Globus pallidus (tissue), 1 donor: ENCODE measurements at places on chromosomes 4 and X.

- no peak for DNase-seq
These were observed 430.7 kb downstream of the IDS start for GRCh38 chrX:149074398-149074797.

DNA sequence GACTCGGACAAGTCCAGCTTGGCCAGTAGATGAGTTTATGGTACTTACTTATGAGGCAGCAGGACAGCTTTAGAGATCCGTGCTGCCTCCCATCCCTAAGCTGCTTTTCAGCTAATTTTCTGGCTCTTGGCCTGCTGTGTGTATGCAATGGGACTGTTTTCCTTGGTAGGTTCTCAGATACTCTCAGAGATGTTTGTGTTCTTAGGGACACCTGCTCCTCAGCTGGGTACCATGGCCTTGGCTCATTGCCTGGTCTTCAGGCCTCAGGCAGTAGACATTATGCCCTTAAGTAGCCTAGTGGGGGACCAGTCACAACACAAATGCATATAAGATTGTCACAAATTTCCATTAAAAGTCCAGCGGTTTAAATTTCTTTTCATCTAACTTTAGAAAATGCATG is 688.0 kb downstream of the PCDH7 start:
- DNase-seq: no peak

- no peak for DNase-seq
These were observed 247.9 kb upstream of the GALNTL6 start for GRCh38 chr4:171565130-171565788.

GRCh38 chrX:31545726-31546125 is 473.9 kb upstream of the FTHL17 start:
- DNase-seq: no peak

- DNase-seq: no peak
These were observed 239.9 kb downstream of the MGST2 start for GRCh38 chr4:139905489-139905888.

- no peak for DNase-seq
These were observed 166.7 kb downstream of the FHIP1A start for GRCh38 chr4:151575646-151576045.

GRCh38 chrX:107552930-107553329 is 75.4 kb upstream of the PRPS1 start:
- no peak for DNase-seq

DNA sequence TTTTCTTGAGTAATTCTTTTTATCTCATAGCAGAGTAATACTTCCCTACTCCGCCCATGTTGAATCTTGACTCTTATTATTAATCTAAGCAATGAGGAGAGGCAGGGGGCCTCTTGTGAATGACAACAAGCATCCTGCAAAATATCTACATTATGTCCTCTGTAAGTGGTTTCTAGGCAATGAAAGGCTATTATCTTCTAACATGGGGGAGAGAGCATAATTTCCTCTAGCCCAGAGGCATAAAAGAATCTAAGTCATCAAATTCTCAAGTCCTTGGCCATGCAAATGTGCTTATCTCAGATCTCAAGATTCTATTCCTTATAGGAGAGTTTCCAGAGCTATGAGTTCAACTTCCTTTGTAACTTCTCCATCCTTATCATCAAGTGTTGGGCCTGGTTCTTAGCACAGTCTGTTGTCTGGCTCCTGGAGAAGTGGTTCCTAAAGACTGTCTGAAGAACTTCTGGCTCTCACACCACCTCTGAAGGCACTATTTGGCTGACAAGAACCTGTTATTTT is 423.1 kb upstream of the INTU start:
- no peak for DNase-seq

DNA sequence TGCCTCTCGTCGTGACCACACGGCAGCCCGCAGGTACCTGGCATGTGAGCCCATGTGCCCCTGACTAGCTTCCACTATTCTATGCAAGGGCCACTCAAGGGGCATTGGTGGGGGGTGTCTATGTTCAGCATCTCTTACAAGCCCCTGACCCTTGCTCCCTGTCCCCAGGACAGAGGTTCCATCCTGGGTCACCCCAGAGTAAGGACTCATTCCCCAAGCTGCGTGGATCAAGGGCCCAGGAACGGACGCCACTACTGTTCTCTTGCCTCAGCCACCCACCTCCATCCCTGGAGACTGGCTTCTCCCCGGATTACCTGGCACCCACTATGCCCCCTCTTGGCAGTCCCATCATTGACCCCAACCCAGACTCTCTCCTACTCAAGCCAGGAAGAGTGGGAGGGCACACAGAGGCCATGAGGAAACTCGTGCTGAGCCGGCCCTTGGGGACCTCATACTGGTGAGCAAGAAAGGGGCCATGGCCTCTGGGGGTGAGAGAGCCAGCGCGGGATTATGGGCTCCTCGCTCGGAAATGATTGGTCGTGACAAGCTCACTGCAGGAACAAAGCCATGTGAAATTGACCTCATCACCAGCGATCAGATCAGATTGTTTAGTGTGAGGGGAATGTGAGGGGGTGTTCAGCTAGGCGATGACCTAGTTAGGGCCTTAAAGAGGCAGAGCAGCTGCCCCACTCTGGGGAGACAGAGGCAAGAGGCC is 50.1 kb upstream of the PJA1 start:
- no peak for DNase-seq

DNA sequence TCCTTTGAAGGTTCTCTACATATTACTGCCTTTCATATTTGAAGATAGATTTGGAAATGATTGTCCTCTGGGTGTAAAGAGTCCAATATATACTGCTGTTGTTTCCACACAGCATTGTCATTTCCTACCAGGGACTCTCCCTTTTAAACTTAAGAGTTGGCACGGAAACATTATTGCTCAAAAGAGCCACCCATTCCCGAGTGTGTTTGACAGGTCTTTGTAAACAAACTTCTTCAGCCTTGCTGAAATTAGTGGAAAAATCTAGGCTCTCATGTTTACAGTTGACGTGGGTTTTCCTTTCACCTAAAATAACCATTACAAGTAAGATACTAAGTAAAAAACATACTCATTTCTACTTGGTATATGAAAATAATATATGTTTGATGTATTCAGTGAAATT is 111.4 kb upstream of the LIMCH1 start:
- DNase-seq: no peak
